AG10803 (cell line): ENCODE measurements at places on chromosomes 3 and 15.
A peak's percentile ranks its signal among the peaks of the same experiment; 100 is the strongest.

DNA sequence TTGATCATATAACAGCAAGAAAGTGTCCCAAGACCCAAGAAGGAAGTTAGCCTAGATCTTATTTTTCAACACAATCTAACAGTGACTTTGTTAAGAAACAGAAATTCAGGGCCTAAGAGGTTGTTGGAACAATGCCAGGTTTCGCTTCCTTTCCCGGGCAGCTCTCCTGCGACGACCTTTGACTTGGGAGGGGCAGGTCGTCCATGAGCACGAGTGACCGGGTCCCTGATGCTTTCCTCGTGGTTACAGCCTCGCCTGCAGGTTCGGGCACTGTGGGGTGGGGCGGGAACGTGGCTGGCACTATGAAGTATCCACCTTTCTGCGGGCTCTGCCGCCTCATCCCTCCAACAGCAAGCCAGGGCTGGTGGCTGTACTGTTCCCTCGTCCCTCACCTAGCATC, 90.1 kb upstream of the RGMA start:
- DNase-seq, result no peak

DNA sequence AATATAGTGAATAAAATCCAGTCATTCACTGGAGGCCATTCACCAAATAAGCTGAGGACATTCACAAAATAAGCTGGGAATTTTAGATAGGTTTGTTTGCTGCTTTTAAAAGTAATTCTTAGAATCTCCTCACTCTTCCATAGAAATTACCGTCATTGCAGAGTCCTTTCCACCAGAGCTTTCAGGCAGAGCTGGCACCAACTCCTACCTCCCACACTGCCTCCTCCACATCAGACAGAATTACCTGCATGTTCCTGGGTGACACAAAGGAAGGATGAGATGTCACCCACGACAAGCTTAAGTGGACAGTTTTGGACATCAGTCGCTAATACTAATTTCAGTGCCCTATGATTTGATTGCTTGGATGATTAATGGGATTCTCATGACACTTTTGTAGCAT, 1113.2 kb downstream of the IGSF11 start:
- no peak for DNase-seq

GRCh38 chr3:186515125-186515524, 29.1 kb downstream of the CRYGS start:
- DNase-seq, result no peak

GRCh38 chr3:73437828-73438227, 186.9 kb downstream of the PDZRN3 start:
- DNase-seq, result peak; percentile 41

GRCh38 chr3:12345584-12346494, 57.0 kb downstream of the PPARG start:
- no peak for DNase-seq

DNA sequence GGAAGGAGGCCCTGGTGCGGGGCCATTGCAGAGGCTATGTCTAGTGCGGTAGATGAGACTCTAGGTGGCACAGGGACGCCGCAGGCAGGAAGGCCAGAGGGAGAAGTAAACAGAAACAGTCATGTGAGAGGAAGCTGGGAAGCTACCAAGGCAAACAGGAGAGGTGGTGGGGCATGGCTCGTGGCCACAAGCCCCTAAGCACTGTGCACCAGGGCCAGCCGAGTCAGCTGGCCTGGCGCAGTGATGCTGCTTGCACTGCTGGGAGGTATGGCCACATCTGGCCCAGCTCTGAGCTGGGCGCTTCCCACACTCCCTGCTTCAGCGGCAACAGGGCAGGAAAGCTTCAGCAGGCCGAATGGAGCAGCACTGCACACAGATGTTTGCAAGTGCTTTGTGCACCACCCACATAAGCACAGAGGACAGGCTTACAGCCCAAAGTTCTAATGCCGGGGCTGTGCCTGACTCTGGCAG, 76.6 kb downstream of the SRGAP3 start:
- peak; percentile 10 for DNase-seq

GRCh38 chr3:52533623-52534280, at the start of gene NT5DC2:
Gene NT5DC2 (minus strand): TSS chr3:52533857. CDS start chr3:52533737, 120 bp downstream.
- DNase-seq, result peak; percentile 64

GRCh38 chr3:171755015-171755589, 55.2 kb downstream of the PLD1 start:
- DNase-seq, result no peak

DNA sequence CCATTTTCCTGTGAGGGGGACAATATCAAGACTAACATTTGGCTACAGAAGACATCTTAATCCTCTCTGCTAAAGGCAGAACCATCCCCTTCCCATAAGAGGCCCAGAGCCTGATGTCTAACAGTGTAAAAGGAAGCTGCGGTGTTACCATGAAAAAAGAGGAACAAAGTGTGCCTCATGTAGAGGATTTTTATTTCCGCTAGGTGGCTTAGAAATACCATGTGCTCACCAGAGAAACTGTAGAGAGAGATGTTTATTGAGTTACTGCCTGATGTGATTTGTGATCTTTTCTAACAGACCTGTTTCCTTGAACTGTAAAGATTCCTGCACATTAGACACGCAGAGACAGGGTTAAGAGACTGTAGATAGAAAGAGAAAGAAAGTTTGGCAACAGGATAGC, 22.0 kb downstream of the OR5H15 start:
- DNase-seq, result no peak

DNA sequence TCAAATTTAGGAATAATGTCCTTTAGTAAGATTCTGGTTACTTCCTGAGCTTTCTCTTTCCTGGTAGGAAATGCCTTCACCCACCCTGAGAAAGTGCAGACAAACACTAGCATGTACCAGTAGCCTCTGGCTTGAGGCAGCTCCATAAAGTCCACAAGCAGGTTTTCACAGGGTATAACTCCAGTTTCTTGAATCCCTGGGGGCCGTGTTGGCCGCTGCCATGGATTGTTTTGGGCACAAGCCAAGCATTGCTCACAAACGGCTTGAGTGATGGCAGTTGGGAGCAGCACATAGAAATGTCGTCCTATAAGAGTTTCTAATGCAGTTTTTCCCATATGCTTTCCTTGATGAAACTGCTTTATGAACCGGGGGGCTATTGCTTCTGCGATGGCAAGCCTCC, 164.1 kb downstream of the STXBP5L start:
- no peak for DNase-seq

DNA sequence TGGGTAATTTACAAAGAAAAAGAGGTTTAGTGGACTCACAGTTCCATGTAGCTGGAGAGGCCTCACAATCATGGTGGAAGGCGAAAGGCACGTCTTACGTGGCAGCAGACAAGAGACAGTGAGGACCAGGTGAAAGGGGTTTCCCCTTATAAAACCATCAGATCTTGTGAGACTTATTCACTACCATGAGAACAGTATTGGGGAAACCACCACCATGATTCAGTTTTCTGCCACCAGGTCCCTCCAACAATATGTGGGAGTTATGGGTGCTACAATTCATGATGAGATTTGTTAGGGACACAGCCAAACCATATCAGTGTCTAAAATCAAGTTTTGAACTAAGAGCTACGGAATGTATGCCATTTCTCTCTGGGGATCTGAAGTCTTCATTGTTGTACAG, 354.8 kb upstream of the C2CD4B start:
- DNase-seq, result no peak

DNA sequence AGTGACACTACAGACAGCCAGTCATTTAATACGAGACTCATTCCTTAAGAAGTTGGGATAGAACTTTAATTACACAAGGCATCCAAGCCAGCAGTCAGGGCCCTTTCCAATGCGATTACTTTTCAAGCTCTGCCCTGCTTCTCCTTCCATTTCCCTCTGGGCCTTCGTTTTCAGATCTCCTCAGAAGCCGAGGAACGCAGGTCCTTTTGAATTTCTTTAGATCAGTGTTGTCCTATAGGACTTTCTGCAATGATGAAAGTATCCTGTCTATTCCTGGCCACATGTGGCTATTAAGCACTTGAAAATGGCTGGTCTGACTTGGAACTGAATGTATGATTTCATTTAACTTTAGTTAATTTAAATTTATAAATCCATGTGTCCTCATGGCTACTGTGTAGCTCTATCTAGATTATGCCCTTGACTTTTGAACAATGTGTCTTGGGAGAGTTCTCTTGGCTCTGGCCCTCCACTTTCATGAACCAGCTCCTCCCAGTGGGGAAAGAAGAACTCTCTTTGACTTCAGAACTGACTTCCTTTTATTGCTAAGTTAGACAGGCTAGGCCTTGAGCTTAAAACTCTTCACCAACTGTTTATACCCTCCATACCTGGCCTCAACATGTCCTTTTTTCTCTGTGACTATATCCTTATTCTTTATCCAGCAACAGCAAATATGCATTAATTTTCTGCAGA, 22.6 kb downstream of the TGFBR2 start:
- DNase-seq, result no peak

- DNase-seq, result no peak
These were observed 9.8 kb upstream of the ATP13A5 start for GRCh38 chr3:193388361-193388760.

DNA sequence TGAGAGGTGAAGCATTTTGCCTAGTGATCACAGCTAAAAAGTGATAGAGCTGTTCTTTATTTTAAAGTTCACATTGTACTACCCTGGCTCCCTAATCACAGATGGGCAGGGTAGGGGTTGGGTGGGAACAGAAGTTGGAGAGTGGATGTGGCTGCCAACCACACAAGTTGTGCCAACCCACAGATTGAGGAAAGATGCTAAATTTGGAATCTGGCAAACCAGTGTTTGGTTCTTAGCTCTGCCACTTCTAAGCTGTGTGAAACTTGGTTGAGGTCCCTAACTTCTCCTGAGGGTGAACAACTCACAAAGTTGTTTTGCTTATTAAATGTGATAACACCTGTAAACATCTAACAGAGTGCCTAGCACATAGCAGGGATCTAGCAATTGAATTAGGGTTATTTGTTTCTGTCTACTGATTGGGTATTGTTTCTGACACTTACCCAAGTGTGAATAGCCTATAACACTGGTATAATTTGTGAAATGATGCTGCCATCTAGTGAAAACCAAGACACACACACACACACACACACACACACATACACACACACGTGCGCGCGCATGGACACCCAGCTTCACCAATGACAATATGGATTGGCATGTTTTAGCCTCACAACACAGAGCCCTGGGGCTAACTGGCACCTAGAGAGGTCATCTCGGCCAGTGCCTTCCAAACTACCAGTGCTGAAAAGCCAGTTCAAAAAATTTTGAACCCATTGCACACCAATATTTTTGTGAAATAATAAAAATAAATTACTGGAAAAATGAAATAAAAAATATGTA, 25.3 kb downstream of the ADGRG7 start:
- peak; percentile 38 for DNase-seq

DNA sequence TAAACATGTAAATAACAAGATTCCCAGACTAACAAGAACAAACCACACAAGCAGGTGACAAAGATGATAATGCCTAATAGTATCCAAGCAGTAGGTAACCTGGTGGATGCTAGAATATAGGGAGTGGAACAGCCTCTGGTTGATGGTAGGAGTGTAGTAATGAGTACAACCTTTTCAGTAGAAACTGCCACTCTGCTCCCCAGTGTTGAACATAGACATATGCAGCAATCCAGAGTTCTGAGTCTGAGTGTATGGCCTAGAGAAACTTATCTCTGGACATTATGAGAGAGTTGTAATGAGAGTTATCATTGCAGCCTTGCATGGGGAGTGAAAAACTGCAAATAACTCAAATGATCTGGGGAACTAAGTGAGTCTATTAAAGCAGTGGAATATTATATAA, 76.1 kb upstream of the ACAD9 start:
- no peak for DNase-seq
